Amniotic stem cell (primary cell): ENCODE measurements at places on chromosomes 16 and 17.

GRCh38 chr16:86347090-86347489 lies 163.2 kb upstream of the FOXF1 start:
- DNase-seq, result no peak

DNA sequence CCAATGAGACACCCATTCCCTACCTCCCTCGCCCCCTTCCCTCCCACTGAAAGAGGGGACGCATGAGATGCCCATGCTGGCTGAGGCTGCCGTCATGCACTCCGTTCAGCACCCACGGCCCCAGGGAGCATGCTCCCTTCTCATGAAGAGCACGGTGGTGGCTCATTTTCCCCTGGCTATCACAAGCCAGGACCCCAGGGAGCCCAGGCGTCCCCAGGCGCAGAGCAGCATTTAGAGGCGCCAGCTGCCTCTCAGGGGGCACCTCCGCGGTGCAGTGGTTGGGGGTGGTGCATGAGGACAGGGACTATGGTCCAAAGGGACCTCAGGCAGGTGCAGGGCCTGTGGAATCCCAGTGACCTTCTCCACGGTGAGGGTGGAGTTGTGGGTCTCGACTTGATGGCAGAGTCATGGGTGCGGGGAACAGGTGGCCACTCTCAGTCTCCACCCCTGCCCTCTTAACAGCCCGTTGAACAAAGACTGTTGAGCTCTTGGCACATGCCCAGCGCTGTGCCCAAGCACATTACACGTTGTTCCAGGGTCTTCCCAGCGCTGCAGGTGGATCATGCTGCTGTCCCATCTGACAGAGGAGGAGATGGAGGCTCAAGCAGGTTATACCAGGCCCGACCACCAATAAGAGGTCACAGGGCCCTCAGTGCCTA lies 13.6 kb downstream of the KIF19 start:
- no peak for DNase-seq

GRCh38 chr17:57626520-57627210 lies 118.4 kb downstream of the CCDC182 start:
- DNase-seq, result no peak

DNA sequence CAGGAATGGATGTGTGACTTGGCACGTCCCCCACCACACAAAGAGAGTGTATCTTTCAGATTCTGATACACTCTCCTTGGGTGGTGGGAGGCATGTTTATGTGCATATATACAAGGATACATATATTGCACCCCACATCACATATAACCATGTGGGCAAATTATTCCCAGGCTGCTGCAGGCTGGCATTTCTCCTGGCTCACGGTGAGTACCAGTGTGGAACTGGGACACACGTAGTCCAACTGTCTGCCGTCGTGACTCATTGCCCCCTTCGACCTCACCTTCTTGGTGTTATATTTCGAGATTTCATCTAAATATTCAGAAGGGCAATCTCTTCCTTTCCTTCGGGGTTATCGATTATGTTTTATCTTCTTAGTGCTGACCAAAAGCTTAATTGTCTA lies 24.4 kb downstream of the ARHGAP44 start:
- no peak for DNase-seq

DNA sequence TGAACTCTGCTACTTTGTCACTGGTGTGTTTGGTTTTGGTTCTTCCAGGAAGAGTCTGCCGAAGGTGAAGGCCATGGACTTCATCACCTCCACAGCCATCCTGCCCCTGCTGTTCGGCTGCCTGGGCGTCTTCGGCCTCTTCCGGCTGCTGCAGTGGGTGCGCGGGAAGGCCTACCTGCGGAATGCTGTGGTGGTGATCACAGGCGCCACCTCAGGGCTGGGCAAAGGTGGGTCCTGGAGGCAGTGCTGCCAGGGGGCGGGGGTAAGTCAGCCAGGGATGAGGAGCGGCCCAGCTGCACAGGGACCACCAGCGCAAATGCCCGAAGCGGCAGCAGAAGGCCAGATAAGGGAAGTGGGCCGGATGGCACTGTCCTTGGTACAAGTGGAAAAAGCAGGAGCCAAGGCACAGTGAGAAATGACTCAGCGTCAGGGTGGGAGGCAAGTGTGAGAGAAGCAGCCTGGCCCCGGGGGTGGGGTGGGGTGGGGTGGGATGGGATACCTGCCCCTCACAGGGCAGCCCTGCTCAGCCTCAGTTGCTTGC lies 41.9 kb downstream of the TMEM11 start:
- DNase-seq, result no peak

DNA sequence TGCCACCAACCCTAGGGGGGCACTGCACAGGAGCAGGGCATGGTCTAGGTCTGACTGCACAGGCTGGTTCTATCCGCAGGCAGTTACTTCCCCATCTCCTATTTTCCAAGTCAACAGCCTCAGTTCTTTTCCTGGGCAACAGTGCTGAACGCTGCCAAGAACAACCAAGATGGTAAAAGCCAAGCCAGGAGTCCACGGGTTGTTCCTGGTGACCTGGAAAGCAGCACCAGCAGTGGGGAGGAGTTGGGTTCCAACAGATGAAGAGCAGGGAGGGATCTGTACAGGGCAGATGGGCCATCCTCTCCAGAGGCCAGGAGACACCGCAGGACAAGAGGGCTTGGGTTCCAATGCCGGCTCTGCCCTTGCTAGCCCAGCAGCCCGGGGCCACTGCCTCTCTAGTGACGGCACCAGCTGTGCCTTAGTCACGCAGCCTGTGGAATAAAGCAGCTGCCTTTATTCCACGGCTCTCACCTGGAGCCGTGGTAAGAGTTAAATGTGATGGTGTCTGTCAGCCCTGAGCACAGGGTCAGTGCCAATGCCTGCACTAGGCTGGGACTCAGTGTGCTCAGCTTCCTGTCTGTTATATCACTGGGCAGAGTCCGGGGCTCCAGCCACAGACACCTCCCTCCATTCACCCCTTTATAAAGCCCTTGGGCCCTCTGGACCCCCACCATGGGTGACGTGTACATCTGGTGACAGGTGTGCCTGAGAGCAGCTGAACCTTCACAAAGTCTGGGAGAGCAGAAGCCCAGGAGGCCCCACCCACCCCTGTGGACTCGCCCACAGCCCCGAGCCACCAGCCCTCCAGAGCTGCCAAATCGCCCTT lies 44.9 kb downstream of the MARF1 start:
- no peak for DNase-seq

GRCh38 chr16:14545346-14545884 lies 84.6 kb downstream of the PARN start:
- DNase-seq, result no peak

DNA sequence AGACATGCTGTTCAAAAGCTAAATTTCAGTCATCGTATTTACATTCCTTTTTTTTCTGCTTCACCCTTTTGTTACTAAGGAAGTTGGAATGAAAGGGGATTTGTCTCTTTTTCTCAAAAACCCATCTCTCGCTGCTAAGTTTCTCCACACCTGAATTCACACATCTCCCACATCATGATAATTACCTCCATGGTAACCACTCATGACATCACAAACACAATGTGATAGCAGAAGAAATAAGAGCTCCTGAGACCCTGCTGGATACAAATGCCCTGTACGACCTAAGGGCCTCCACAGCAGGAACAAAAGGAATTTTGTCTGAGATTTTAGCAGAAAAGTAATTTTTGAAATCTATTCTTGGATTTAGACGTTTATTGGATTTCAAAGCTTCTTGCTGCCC lies 82.6 kb upstream of the GNAO1 start:
- DNase-seq, result no peak

GRCh38 chr17:80749611-80750010 lies 205.0 kb downstream of the RPTOR start:
- DNase-seq, result no peak

DNA sequence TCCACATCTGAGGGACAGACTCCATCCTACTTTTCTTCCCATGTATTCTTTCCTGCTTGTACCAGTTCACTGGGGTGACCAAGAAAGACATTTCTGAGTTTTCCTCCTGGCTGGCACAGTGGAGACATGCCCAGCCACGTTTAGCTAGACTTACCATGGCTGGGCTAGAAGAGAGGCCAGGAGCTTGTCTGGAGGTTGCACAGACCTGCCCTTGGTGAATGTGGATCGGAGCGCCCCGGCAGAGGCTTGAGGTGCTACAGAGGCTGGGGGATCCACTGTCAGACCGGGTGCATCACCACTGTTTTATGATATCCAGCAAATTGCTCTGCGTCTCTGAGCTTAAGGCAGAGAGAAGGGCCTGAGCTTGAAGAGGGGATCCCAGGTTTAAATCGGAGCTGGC lies 3.5 kb downstream of the IL4R start:
- no peak for DNase-seq

DNA sequence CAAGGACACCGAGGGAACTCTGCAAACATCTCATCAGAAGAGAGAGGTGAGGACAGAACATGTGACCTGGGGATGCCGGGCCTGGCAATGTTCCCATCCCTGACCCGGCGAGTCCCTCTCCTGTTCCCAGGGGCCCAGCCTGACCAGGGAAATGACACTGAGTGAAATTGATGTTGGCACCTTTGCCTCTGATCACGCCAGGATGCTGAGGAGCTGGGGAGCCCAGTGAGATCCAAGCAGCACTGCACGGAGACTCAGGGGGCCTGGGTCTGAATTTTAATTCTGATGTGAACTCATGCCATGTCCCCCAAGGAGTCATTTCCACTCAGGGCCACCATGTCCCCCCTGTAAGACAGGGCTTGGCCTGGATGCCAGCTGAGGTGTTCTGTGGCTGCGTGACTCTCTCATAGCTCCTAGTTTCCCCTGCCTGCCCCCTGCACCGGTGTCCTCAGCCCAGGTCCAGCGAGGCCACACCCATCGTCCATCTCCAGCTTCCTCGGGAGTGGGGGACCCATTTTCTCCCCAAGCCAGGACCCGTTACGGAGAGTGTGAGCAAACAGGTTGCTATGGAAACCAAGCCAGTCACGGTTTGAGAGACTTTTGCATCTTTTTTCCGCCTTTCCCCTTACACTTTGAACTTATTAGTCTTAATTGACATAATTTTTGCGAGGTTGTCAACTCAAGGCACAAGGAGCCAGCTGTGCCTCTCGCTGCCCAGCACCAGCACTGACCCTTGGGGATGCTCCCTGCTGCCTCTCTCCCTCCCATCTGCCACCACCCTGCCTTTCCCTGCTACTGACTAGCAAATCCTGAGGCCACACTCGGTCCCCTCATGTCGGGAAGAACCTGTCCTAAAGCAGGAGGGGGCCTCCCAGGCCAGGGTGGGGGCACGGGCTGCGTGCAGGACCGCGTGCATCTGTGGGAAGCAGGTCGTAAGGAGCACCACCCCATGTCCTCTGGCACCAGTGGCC lies 150.0 kb downstream of the SDK2 start:
- no peak for DNase-seq
